Transverse colon (tissue), 4 donors: ENCODE measurements at places on chromosomes 7 and 10. TPM values are rescaled to one million over a fixed set of nuclear protein-coding genes. Genes with fewer than 3 reads are reported as not detected.
A peak's percentile ranks its signal among the peaks of the same experiment; 100 is the strongest.

DNA sequence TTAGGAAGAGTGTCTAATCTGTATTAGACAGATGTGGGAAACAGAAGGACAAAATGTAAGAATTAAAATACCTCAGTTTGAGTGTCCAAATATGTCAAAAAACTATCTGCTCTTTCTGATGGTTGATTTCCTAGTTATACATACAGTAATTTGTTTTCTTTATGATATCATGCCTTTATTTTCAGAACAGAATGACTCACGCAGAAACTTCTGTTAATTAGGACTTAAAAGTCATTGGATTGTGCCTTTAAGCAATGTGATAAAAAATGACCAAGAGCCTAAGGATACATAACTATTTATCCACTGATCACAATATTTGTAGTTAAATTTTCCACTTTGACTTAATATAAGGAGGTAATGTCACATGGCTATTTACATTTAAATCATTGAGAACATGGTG, 206.7 kb upstream of the PTPRZ1 start:
- H3K4me3 ChIP-seq, result no peak overlapping the region
- H3K27ac ChIP-seq, result no peak overlapping the region
- DNase-seq, result no peak
- no peaks in the 10 kb centered on the region for H3K36me3 ChIP-seq

DNA sequence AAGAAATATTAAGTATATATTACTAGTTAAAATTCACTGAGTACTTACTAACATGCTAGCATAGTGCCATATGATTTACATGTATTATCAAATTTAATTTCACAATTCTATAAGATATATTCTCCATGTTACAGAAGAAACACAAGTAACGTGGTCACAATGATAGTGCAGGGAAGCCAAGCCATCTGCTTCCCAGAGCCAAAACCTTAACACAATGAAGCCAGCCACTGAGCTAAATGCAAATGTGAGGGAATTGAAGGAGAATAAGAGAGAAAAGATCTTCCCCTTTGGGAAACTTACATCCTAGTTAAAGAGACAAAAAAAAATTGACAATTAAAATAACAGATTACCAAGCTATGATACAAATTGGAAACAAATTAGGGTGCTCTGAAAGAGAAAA, 63.6 kb downstream of the ELAPOR2 start:
- DNase-seq, result no peak
- H3K4me1 ChIP-seq, result no peaks in the 10 kb centered on the region
- H3K27ac ChIP-seq, result no peak overlapping the region
- H3K36me3 ChIP-seq, result no peaks in the 10 kb centered on the region

GRCh38 chr7:79159040-79159664, 294.3 kb downstream of the MAGI2 start:
- no peaks in the 10 kb centered on the region for H3K36me3 ChIP-seq
- H3K4me1 ChIP-seq, result no peaks in the 10 kb centered on the region
- H3K27ac ChIP-seq, result no peak overlapping the region

- no peak overlapping the region for H3K4me3 ChIP-seq
- H3K4me1 ChIP-seq, result no peaks in the 10 kb centered on the region
- no peaks in the 10 kb centered on the region for H3K36me3 ChIP-seq
- no peak for DNase-seq
- H3K27ac ChIP-seq, result no peak overlapping the region
- peaks cover 38% of the 10 kb centered on the region for H3K27me3 ChIP-seq
Observed at GRCh38 chr10:118467200-118467599, 125.1 kb upstream of the FAM204A start.

GRCh38 chr7:135166338-135166990, 4.0 kb downstream of the CYREN start:
- H3K36me3 ChIP-seq, result no peaks in the 10 kb centered on the region
- no peak for DNase-seq
- no peaks in the 10 kb centered on the region for H3K27me3 ChIP-seq
- no peak overlapping the region for H3K4me3 ChIP-seq
- peak overlapping the region; percentile 46 for H3K27ac ChIP-seq

GRCh38 chr7:47415318-47416212, 166.3 kb downstream of the TNS3 start:
- no peak overlapping the region for H3K27ac ChIP-seq
- no peak for DNase-seq
- H3K4me1 ChIP-seq, result no peaks in the 10 kb centered on the region
- no peaks in the 10 kb centered on the region for H3K36me3 ChIP-seq

GRCh38 chr7:80303315-80303714, 168.7 kb downstream of the GNAI1 start:
- no peaks in the 10 kb centered on the region for H3K36me3 ChIP-seq
- no peaks in the 10 kb centered on the region for H3K27me3 ChIP-seq
- no peaks in the 10 kb centered on the region for H3K4me1 ChIP-seq

ATRNL1 gene
- total RNA-seq, result 4.4 TPM

DENND2A gene
- 19.9 TPM for total RNA-seq

HSPA12A gene
- total RNA-seq, result 9.7 TPM
